ENCODE measurements at places on chromosomes 7 and 10.

- DNase-seq: no peak
These were observed 1074.1 kb upstream of the AUTS2 start for GRCh38 chr7:68524126-68524525.

GRCh38 chr7:133654547-133654946 is 401.7 kb downstream of the EXOC4 start:
- no peak for DNase-seq

GRCh38 chr10:95795602-95796001 is 39.6 kb downstream of the ENTPD1 start:
- no peak for DNase-seq

- no peak for DNase-seq
These were observed 46.1 kb downstream of the ASB13 start for GRCh38 chr10:5620223-5620721.

- no peak for DNase-seq
These were observed 39.5 kb downstream of the RSU1 start for GRCh38 chr10:16777473-16778370.

DNA sequence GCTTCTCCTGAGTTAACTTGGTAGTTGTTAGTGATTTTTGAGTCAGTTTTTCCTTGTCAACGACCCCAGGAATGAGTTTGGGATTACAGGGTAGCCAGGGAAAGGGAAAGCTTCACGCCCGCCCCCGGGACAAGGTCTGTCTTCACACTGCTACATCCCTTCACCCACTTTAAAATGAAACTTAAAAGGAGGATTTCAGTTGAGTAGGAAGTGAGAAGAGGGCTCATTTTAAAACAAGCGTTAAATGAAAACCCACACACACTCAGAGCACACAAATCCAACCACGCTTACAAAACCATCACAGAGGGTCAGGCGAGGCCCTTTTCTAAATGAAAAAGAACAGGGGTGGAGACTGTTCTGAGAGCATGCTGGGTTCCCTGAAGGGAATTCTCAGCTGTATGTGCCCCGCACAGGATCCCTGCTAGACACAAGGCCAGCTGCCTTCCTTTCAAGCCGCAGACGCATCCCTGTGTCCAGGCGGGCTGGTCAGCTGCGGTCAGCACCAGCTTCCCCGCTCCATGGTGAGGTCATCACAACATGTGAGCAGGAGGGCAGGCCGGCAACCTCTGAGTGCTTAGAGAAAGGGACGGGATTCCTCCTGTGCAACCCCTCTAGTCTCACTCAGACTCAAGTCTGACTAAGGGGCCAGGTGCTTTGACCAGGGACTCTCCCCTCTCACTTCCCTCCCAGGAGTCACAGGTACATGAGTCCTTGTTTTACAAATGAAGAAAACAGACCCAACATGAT is 111.8 kb downstream of the EGFR start:
- DNase-seq: peak; percentile 29

All from dorsolateral prefrontal cortex (tissue), 122 donors.